Subcutaneous preadipocyte (primary cell): ENCODE measurements at places on chromosomes 2 and 18. TPM values are rescaled to one million over a fixed set of nuclear protein-coding genes. Genes with fewer than 3 reads are reported as not detected.

Gene CDH7
- total RNA-seq: not detected in 2 replicates

Gene RAPGEF4
- total RNA-seq: under 0.01 TPM in 1 of 2 replicates, not detected in the other

Gene FBLN7
- 1.8 and 2.5 TPM in 2 replicates for total RNA-seq

Gene GPAT2
- total RNA-seq: 12.5 and 21.7 TPM in 2 replicates

Gene RAB12
- 36.4 and 37.9 TPM in 2 replicates for total RNA-seq

Gene FAM124B
- not detected in 2 replicates for total RNA-seq

Gene MALT1
- total RNA-seq: 13.6 and 18.4 TPM in 2 replicates

Gene ERMN
- not detected in 2 replicates for total RNA-seq

Gene FHOD3
- 1.1 and 1.6 TPM in 2 replicates for total RNA-seq

Gene CHRNG
- total RNA-seq: not detected in 2 replicates

Gene TEX44
- not detected in 2 replicates for total RNA-seq

Gene GKN1
- total RNA-seq: not detected in 2 replicates

Gene ACTG2
- total RNA-seq: 0.73 TPM in 1 of 2 replicates, not detected in the other

Gene GNAL
- 0.39 and 2.2 TPM in 2 replicates for total RNA-seq

Gene ZSWIM2
- not detected in 2 replicates for total RNA-seq

Gene OSR1
- total RNA-seq: 32.8 and 48.1 TPM in 2 replicates

Gene SPP2
- not detected in 2 replicates for total RNA-seq

Gene CPLX4
- not detected in 2 replicates for total RNA-seq

Gene AMER3
- not detected in 2 replicates for total RNA-seq

Gene GBX2
- under 0.01 TPM in 1 of 2 replicates, not detected in the other for total RNA-seq

Gene CNTNAP5
- not detected in 2 replicates for total RNA-seq

Gene GCA
- total RNA-seq: 1.8 and 3.3 TPM in 2 replicates

Gene COL3A1
- total RNA-seq: 1,186 and 1,584 TPM in 2 replicates

Gene ACMSD
- total RNA-seq: not detected in 2 replicates

Gene RESP18
- total RNA-seq: not detected in 2 replicates

Gene KCNF1
- not detected in 2 replicates for total RNA-seq

Gene TTN
- total RNA-seq: 1.1 and 2.7 TPM in 2 replicates

Gene ABCG8
- not detected in 2 replicates for total RNA-seq

Gene RGPD8
- 3.7 and 5.9 TPM in 2 replicates for total RNA-seq

Gene TXNDC2
- total RNA-seq: under 0.01 TPM in 1 of 2 replicates, not detected in the other

Gene ACVR1C
- total RNA-seq: under 0.01 TPM in 1 of 2 replicates, not detected in the other

Gene LRP2
- total RNA-seq: not detected in 2 replicates

Gene HOXD8
- 7.7 and 10.0 TPM in 2 replicates for total RNA-seq

Gene LBH
- 2.0 and 7.0 TPM in 2 replicates for total RNA-seq

Gene ABCB6
- total RNA-seq: 30.9 and 40.1 TPM in 2 replicates

Gene IL36A
- total RNA-seq: not detected in 2 replicates

Gene PLEKHH2
- total RNA-seq: 4.0 and 4.3 TPM in 2 replicates

Gene OTOS
- total RNA-seq: not detected in 2 replicates

Gene TDRD15
- not detected in 2 replicates for total RNA-seq

Gene MAP2
- total RNA-seq: 0.37 and 0.78 TPM in 2 replicates
